Uterine smooth muscle cell (primary cell): ENCODE measurements at places on chromosomes 6 and 20. TPM values are rescaled to one million over a fixed set of nuclear protein-coding genes. Genes with fewer than 3 reads are reported as not detected.

GHRH gene
- total RNA-seq, result not detected in 2 replicates

TBXT gene
- not detected in 2 replicates for total RNA-seq

TSBP1 gene
- under 0.01 TPM in 1 of 2 replicates, not detected in the other for total RNA-seq

CCN2 gene
- total RNA-seq, result 18.2 and 51.6 TPM in 2 replicates

SNAP25 gene
- total RNA-seq, result 0.25 and 0.44 TPM in 2 replicates
